Hematopoietic multipotent progenitor cell treated with erythropoietin and hydrocortisone succinate and interleukin-3 and kit ligand, for 17 days (in vitro differentiated cells): ENCODE measurements at places on chromosomes 2 and 18.

DNA sequence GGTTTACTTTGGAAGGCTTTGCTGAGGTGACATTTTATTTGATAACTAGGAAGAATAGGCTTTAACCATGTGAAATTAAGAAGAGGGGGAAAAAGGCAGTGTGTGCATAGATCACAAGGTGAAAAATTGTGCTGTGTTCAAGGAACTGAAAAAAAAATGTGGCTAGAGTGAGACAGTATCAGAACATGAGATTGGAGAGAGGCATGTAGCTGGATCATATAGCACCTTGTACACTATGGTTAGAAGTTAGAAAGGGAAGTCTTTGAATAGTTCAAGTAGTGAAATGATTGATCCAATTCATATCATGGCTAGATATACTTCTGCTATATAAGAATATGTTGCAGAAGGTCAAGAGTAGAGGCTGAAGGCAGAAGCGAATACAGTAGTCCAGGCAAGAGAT lies 12.3 kb upstream of the TNFRSF11A start:
- DNase-seq = no peak

DNA sequence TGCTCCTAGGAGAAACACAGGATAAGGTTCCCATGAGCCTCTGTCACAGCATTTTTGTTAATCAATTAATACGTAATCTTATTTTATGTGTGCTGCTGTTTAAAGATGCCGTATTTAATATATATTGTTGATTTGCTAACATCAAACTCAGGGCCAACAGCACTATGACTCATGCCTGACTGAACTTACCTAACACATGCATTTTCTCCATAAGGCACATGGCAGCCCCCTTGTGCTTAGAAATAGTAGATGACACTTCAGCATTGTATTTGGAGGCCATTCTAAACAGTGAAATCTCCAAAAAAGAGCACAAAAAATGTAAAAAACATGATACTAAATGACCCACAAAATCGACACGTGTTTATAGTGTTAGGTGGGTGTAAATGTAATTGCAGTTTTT lies 314.8 kb downstream of the MYCN start:
- DNase-seq = no peak

- DNase-seq = no peak
Measured at GRCh38 chr2:220506466-220506865, 879.0 kb downstream of the SLC4A3 start.

DNA sequence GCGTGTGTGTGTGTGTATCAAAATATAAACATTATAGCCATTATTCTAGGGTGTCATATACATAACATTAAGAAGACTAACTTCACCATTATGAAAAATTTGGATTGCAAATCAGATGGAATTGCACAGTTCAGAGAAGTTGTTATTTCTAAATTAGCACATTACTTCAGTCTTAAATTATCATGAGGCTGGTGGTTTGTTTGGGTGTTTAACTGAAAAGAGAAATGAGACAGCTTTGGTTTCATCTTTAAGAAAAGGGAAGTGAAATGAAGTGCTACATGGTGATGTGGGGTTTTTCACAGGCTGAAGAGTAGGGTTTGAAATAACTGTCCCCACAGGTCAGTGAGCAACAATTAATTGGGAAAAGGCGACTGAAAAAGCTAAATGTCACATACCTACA lies 161.2 kb upstream of the XIRP2 start:
- DNase-seq = no peak

- DNase-seq = no peak
Measured at GRCh38 chr2:120677696-120678247, 57.9 kb upstream of the GLI2 start.

GRCh38 chr2:3082705-3083104 lies 294.9 kb downstream of the EIPR1 start:
- DNase-seq = no peak

DNA sequence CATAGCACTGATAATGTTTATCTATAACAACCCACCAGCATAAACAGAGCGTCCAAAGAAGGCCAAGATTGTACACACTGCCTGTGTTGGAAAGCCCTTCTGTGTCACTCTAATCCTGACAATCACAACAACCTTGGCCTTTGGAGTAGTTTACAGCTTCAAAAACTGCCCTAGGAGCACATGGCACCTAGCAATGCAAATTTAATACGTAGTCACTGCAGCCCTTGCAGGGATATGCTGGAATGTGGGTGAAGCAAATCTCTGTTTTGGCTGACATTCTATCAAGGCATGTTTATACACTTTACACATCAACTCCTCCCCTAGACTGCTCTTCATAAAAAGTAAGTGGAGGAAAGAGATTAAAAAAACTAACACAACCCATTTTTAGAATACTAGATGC lies 66.8 kb downstream of the GRB14 start:
- DNase-seq = no peak

DNA sequence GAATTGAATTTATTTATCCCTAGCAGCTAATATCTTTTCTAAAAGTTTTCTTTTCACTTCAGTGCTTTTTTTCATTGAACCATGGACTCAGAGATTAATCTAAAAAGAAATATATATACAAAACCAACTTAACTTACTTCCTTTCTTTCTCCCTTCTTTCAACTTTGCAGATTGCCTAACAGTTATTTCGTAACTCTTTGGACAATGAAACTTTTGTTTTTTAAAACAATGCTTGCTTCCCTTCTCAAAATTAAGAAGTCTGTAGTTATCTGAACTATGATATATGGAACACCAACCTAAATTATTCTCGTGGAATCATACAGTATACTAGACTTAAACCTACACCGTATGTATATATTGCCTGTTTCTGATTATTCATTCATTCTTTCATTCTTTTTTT lies 62.9 kb downstream of the MIB1 start:
- no peak for DNase-seq

DNA sequence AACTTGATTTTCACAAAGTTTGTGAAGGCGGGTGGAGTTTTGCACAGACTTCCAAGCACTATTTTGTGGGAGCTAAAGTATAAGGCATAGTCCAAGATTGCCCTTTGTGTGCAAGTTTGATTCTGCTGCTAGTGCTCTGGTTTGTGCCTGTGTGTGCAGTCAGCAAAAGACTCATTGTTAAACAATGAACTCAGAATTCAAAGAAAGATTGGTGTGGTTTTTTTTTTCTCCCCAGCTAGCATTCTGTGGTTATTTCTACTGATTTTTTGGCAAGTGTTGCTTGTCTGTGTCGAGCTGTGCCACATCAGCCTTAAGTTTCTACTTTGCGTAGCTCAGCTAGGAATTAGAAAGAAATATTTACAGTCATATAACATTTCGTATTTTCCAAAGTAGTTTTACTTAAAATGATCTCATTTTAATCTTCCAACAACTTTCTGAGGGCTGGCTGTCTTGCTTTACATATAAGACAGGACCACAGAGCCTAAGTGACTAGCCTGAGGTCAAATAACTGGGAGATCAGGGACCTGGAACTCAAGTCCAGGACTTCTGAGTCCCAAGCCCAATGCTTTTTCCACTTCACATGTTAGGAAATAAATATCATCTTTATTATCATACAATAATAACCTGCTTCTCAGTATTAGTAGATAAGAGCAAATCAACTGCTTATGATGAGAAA lies 69.8 kb downstream of the BABAM2 start:
- no peak for DNase-seq

GRCh38 chr2:172377408-172377807 lies 50.0 kb upstream of the ITGA6 start:
- no peak for DNase-seq

DNA sequence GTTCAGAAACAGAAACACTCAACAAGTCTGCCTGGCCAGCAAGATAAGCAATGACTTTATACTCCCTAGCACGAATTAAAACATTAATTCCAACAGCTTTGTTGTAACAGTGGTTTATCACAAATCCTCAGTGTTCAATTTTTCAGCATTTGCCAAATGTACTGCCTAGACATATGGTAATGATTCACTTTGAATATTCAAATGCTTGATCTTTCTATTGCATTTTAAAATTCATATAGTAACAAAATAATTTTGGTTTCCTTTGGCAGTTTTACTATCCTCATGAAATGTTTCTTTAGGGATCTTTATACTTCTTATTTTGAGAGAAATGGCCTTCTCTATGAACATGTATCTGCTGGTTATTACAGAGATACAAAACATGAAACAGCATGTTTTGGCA lies 851.8 kb upstream of the NXPH2 start:
- DNase-seq = no peak

DNA sequence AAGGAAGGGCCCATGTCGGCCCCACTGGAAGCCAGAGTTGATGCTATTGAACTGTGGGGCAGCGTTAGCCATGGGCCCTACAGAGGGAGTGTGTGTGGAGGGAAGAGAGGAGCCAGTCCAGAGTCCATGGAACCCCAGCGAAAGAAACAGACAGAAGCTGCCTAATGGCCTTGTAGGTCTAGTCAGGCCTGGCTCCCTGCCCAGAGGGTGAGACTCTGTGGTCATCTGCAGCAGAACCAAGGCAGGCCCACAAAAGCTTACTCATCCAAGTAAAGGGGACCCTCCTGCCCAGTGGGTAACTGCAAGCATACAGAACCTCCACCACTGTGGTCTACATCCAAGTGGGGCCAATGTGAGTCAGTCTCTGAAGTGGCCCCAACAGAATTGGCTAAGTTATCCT lies 439.8 kb downstream of the TGIF1 start:
- DNase-seq = no peak

DNA sequence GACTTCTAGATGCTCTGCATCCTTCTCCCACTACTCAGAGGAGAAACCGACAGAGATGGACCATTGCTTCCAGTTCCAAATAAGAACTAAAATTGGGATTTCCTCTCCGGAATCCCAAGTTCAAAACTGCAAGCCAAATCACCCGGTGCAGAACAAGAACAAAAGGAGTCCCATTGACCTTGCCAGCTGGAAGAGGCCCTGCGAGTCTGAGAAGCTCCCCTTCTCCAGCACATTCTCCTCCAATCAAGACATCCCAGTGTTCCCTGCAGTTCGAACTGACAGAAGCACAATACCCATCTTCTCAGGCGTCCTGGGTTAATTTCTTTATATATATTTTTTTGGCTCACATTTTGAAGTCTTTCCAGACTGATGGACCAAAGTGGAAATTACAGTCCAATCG lies 195.3 kb upstream of the MEIS1 start:
- DNase-seq = no peak

- no peak for DNase-seq
Measured at GRCh38 chr2:109427661-109428091, 186.1 kb downstream of the SEPTIN10 start.

DNA sequence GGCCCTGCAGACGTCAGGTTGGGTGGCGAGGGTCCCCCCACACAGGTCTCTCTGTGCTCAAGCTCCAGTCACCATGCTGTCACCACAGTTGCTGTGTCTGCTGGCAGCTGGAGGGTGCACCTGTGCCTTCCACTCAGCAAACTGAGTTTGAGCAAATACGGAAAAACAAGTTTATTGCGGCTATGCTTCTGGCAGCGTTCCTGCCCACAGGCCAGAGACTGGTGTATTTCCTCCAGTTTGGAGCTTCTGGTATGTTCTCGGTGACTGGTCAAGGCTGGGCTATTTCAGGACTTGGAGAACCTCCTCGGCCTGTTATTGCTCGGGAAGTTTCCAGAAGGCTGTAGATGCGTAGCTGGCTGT lies 132.6 kb downstream of the SEPTIN10 start:
- DNase-seq = no peak

DNA sequence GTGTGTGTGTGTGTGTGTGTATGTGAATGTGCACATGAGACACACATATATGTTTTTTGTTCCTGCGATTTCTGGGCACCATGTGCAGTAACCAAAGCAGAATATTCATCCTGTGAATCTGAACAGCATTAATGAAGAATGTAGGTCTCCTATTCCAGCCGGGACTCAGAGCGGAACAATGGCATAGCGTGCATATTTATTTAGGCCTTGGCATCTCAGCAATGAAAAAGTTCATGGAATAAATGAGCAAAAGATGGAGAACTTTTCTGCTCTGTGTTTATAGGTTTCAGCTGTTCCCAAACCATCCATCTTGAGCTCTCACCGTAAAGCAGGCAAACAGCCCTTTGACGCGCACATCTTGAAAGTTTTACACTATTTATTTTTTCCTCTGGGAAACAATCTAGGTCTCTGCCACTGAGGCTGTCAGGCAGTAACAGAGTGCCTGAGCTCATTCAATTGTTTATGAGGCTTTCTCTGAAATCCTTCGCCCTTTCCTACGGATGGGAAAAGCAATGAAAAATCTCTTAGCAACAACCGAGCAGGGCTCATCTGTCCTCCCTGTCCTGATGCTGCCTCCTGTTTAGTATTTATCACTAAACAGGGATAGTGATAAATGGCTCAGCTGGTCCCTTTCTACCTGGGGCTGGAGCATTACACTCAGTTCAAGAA lies 146.2 kb upstream of the MSH6 start:
- DNase-seq = no peak

DNA sequence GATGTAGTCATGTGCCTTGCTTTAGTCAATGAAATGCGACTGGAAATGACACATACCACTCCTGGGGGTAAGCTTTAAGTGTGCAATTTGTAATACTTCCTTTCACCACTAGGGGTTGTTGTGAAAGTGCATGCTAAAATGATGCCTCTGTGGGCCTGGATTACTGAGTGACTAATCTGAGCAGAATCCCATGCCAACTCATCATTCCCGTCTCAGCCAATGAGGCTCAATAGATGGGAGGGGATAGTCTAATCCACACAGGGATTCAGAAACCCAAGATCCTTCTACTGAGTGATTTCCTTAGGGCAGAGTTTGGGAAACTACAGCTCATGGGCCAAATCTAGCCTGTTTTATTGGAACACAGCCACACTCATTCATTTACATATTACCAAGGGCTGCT lies 54.0 kb downstream of the HRH4 start:
- peak; percentile 25 for DNase-seq

GRCh38 chr2:12316476-12316875 lies 400.3 kb upstream of the TRIB2 start:
- no peak for DNase-seq

- no peak for DNase-seq
Measured at GRCh38 chr2:128599700-128600099, 281.0 kb upstream of the HS6ST1 start.

DNA sequence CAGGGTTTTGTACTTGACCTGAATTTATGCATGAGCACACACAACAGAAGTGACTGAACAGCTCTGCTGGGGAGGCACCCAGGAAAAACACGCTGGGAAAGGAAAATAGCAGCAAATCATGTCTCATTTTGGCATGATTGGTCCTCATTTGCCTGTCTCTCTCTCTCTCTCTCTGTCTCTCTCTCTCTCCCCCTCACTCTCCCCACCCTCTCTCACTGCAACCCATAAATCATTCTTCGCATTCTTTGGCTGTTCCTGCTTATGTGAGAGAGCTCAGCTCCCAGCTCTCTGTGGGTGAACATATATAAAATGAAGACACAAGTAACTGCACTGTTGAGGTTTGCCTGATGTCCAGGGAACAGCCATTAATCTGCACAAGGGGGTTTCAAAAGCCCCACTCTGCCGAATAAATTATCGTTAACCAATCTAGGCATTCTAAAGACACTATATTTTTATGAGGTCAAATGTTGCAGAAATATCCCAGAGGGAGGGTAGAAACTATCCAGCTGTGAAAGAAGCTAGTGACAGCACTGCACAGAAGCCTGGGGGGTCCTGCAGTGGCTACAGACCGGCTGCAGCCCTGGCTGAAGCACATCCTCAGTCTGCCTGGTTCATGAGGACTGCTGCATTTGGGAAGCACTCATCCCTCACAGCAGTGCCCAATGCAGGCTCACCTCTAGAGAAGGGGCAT lies 260.3 kb downstream of the AFF3 start:
- no peak for DNase-seq
